AG20443 (cell line): ENCODE measurements at places on chromosomes 16 and 17.
A peak's percentile ranks its signal among the peaks of the same experiment; 100 is the strongest.

- DNase-seq, result no peak
Measured at GRCh38 chr17:6793748-6794493, 17.9 kb downstream of the FBXO39 start.

DNA sequence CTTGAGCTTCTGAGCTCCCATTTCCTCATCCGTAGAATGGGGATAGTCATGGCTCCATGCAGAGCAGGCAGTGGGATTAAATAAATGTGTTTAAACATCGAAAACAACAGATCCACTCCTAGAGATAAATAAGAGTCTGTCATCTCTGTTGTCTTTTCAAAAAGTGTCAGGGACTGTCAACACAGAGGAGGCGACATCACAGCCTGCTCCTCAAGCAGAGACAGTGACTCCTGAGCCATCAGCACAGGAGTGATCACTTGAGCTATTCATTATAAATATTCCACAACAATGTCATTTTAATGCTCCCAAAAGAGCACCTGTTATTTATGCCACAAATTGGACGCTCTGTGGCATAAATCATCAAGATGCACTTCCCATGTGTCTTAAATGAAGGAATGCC lies 605.6 kb upstream of the CDH5 start:
- DNase-seq, result no peak

DNA sequence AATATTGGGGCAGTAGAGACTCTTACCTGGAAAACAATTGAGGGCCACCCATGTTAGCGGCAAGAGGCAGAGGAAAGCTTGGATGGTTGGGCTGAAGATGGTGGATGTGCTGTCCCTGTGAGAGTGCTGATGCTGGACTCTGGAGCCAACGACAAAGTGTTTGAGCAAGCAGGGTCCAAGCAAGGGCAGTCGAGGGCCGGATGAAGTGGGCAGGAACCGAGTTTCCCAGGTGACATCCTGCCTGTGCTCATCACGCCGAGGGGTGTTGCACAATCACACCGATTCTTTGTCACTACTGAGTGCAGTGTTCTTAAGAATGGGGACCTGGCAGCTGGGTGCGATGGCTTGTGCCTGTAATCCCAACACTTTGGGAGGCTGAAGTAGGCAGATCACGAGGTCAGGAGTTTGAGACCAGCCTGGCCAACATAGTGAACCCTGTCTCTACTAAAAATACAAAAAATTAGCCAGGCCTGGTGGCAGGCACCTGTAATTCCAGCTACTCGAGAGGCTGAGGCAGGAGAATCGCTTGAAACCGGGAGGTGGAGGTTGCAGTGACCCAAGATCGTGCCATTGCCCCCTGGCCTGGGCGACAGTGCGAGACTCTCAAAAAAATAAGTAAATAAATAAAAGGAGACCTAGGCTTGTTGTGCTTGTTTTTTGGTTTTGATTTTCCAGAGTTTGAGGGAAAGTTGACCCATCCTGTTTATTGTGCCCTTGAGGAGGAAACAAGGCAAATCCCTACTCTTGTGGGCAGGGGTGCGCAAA lies 6.1 kb downstream of the PYCARD start:
- DNase-seq, result no peak

- DNase-seq, result no peak
Measured at GRCh38 chr17:82686366-82687324, 11.9 kb downstream of the RAB40B start.

DNA sequence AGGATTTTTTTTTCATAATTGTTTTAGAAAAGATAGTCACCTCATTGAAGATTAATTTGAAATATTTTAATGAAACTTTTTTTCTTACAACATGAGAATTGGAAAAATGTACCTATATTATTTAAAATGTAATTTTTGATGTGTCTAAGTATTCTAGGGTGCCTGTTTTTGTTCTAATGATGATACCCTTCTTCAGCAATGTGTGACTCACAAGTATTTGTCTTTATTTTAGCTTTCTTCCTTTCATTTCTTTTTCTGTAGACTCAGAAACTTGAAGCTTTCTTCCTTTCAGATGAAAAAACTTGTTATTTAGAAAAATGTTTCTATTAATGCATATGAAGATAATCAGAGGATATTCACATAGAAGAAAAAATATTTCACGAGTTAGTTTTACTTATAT lies 231.8 kb downstream of the BCAS3 start:
- DNase-seq, result no peak

- no peak for DNase-seq
Measured at GRCh38 chr17:77744066-77744988, 214.2 kb upstream of the TNRC6C start.

DNA sequence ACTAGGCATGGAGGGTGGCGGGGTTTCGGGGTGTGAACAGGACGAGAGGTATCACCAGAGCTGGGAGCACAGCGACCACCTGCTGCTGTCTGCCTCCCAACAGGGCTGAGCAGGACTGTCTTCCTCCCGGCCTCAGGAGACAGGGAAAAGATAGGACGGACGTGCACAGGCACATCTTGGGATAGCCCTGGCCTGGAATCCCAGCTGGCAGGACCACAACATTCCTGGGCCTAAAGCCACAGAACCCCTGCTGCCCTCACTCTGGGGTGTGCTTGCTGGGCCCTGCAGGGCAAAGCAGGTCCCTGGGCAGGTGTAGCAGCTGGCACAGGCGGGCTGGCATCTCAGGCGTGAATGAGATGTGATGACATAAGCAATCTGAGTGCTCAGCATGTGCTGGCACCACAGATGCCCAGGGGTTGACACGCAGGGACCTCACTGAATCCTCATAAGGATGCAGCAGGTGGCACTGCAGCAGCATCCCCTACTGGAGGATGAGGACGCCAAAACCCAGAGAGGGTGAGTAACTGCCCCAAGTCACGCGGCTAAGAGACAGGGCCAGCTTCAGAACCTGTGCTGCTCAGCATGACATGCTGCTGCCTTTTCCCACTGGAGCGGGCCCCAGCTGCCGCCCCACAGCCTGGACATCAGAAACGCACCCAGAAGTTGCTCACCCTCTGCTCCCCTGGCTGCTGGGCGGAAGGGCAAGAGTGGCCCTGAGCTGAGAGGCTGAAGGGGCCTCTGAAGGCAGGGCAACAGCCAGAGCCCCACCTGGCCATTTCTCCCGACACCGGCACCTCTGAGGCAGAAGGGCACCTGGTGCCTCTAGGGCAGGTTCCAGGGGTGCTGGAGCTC lies 7.1 kb downstream of the CORO7 start:
- DNase-seq, result no peak

DNA sequence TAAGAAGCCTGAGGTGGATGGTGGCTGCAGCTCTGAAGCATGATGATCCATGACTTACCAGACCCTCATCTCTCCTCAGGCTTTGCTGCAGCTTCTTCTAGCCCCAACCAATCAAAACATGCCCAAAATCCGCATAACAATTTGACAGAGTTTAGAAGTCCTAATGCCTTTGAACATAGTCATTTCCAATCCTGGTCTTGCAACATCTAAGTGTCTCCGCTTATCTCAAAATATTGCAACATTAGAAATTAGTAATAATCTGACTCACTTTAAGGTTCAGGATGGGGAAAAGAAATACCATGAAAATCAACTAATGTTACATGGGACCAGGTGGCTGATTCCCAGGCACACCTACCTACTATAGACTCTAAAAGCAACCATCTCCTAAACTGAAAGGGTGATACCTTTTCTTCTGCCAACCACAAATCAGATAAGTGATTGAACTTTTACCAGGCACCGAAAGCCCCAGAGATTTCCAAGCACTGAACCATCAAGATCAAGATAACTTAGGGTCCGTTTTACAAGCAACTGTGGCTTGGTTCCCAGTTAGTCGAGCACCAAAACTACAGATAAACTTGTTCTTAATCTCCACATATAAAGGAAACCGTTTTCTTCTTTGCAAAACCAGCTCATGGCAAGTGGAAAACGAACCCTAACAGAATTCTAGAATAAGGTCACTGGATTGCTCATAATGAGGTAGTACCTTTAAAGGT lies 14.0 kb downstream of the ERN1 start:
- DNase-seq, result peak; percentile 65

DNA sequence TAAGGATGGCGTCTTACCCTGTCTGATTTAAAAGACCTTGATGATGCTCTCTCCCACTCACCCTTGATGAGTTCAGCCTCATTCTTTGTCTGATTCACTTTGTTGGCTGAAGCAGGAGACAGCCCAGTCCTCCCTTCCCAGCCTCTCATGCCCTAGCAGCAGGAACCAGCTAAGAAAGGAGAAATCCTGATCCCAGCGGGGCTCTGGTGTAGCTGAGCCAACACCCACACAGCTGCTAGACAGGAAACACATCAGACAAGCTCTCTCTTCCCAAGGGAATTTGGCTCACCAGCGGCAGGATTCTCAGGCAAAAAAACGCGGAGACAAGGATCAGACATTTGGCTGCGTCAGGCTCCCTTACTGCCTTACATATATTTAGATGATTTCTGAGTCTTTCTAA lies 211.5 kb downstream of the CDH11 start:
- peak; percentile 77 for DNase-seq

DNA sequence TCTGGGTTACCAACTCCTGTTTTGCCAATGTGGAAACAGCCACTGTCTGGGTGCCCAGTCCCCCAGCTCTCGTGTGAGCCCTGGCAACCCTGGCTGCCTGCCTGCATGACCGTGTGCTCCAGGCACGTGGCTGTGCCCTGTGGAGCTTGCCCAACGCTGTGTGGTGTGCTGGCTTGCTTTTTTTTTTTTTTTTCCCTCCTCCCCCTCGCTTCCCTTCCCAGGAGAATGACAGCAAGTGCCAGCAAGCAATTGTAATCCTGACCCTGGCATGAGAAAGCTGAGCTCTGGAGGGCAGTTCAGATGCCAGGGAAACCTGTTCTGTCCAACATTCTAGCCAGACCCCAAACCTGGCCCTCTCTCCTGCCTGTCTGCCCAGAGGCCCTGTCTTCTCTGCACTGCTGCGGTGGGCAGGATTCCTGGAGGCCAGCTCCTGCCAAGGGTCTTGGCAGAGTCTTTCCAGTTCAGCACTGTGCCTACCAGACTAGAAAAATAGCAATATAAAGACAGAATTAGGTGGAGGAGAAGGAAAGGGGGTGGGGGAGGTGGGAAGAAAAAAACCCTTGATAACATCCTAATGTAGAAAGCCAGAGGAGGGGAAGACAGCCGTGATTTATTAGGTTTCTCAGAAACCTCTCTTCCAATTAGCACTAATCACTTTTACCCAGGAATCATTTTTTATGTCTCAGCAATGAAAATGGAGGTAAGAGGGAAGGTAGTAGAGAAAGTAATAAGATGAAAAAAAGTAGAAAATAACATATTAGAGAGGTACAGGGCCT lies 9.0 kb downstream of the HLF start:
- peak; percentile 46 for DNase-seq

DNA sequence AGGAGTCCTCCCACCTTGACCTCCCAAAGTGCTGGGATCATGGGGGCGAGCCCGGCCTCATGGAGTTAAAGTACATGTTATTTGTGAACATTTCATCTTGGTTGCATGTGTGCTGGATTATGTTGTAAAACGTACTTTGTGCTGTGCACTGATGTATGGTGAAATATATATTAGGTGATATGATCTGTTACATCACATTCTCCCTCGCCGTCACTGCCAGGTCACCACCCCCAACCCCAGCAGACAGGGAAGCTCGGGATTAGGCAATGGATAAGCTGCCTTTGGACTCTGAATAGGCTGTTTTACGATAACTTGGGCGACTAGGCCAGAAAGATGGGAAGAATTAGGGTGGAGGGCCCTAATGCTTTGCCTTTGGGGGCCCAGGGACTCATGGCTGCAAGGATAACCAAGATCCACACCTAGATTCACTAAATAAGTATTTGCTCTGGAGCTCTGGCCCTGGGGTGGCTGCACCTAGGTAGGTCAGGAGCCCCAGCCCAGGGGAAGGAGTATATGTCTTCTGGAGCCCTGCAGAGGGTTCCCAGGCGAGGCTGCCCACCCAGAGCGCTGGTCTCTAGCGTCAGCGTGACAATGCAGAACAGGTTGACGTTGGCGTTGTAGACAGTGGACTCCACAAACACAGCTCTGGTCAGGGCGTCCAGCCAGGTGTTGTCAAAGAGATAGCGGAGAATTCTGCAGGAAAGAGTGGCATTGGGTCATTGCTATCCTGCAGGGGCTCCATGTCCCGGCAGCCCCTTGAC lies 27.1 kb upstream of the GCSH start:
- no peak for DNase-seq

DNA sequence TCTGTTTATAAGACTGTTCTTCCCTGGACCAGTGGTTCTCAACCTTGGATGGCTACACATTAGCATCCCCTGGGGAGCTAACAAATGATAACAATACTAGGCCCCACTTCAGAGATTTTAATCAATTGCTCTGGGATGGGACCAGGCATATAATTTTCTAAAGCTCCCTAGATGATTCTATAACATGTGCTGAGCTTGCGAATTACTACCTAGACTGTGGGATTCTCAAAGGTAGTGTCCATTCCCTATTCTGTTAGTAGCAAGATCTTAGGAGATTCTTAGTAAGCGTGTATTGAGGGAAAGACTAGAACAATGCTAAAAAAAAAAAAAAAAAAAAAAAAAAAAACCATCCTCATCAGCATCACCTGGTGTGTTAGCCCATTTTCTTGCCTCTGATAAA lies 412.0 kb upstream of the CDH5 start:
- no peak for DNase-seq

GRCh38 chr17:50203604-50204345 lies 2.3 kb upstream of the COL1A1 start:
- DNase-seq, result peak; percentile 88

GRCh38 chr16:80054647-80055046 lies 454.1 kb upstream of the MAF start:
- no peak for DNase-seq

- no peak for DNase-seq
Measured at GRCh38 chr16:75860326-75861053, 134.2 kb upstream of the CPHXL start.

GRCh38 chr16:23949630-23950290 lies 114.0 kb downstream of the PRKCB start:
- DNase-seq, result no peak

DNA sequence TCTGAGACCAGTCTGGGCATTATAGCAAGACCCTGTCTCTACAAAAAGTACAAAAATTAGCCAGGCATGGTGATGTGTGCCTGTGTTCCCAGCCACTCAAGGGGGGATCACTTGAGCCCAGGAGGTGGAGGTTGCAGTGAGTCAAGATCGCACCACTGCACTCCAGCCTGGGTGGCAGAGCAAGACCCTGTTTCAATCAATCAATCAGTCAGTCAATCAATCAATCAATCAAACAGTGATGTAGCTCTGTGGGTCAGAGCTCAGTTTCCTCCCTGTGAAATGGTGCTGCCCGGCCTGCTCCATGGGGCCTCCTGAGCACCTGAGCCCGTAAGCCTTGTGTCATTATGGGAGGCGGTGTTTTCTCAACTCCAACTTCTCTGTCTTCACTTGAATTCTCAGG lies 167.1 kb upstream of the CIBAR2 start:
- no peak for DNase-seq
